ENCODE measurements at places on chromosomes 3 and 15.

DNA sequence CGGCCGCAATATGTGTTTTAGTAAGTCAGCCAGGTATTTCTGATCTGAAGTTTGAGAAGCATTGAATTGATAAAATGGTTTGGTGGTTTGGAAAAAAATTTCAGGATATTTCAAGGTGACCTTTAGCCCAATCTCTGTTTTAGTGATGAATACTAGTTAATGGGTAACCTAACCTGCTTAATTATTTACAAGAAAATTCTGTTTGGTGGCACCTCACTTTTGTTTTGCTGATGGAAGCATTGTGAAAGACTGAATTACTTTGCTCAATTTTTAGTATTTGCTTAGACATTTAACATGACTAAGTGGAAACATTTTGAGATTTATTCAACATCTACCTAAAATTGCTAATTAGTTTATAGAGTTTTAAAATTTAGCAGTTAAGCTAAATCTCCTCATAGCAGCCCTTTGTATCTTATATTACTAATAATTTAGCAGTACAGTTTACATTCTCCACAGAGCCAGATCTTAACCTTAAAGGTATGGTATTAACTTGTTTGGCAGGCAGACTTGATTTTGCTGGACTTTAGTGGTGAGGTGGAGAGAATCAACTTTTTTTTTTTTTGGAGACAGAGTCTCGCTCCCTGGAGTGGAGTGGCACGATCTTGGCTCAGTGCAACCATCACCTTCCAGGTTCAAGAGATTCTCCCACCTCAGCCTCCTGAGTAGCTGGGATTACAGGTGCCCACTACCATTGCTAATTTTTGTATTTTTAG is 35.4 kb downstream of the GRAMD1C start:
- no peak for DNase-seq

DNA sequence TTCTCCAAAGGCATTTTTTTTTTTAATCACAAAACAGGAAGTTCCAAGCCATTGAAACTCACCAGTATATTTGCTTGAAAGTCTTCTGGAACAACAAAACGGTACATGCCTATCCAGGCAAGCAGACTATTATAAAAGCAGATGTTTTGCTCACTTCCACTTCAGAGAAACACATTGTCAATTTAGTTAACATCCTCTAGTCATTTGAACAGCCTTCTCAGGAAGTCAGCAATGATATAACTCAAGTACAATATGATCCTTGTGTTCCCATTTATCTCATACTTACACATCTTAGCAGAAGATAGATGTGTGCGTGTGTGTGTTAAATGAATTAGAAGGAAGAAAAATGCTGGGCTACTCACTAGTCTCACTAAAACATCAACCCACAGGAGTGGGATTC is 30.4 kb downstream of the MECOM start:
- DNase-seq, result no peak

DNA sequence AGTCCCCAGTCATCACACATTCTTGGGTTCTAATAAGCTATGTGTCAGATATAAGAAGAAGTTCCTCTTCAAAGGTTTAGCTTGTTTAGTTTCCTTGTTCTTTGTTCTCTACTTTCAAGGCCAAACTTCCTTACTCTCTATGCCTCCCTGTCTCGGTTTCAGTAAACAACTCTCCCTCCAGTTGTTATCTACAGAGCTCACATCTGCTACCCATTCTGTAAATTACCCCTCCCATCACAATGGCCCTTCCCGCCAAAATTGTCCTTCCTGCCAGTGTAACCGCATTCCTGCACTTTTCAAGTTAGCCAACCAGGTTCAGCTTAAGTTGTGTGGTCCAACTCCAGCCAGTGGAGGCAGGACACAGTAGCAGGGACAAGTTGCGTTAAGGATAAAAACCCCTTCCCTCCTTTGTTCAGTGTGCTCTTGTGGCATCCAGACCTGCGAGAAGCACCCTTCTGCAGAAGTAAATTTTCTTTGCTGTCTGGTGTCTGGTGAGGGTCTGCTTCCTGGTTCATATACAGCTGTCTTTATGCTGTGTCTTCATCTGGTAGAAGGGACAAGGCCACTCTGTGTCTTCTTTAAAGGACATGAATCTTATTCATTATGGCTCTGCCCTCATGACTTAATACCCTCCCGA is 342.1 kb upstream of the GRM7 start:
- no peak for DNase-seq

GRCh38 chr3:160870327-160870726 is 114.3 kb downstream of the PPM1L start:
- DNase-seq, result peak; percentile 27

- no peak for DNase-seq
Measured at GRCh38 chr3:137062250-137062649, 104.5 kb downstream of the IL20RB start.

- DNase-seq, result no peak
Measured at GRCh38 chr3:4139462-4140140, 163.6 kb upstream of the SETMAR start.

Measured in eye (tissue), 1 donor.